ENCODE measurements at places on chromosomes 3 and 15.

DNA sequence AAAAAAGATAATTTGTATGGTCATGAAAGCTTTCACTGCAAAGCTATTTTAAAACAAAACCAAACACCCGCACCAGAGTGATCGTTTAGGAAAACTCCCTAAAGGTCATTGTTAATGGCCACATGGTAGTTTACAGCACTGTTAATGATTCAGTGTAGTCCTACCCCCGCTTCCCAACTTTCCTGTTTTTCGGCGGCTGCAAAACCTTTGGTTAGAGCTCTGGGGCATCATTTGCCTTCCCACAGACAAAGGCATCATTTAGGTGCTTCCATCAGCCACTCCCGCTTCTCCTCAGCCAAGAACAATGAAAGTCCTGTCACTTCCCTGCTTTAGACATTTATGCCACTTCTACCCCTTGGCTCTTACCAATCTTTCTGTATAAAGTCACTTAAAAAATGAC lies 10.6 kb downstream of the MELTF start:
- no peak for DNase-seq

- no peak for DNase-seq
Measured at GRCh38 chr3:81352867-81353266, 408.6 kb downstream of the GBE1 start.

- no peak for DNase-seq
Measured at GRCh38 chr3:160434071-160434470, 15.5 kb downstream of the TRIM59 start.

- no peak for DNase-seq
Measured at GRCh38 chr3:10951295-10951926, 41.1 kb upstream of the SLC6A1 start.

DNA sequence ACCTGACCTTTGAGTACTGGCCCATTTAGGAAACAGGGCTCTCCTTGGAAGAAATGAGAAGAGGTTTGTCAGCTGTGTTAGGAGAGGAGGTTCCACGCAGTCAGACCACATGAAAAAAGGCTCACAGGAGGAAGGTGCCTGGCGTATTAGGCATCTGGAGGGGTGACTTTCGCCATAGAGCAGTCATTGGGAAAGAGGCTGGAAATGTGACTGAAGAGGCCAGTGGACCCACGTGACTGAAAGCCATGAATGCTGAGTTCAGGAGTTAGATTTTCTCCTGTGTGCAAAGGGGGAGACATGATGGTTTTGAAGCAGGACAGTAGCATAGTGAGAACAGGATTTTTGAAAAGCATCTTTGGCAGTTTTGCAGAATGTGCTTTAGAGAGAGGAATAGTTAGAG lies 29.7 kb upstream of the RNF7 start:
- no peak for DNase-seq

- no peak for DNase-seq
Measured at GRCh38 chr3:158233791-158234190, 123.9 kb downstream of the RSRC1 start.

DNA sequence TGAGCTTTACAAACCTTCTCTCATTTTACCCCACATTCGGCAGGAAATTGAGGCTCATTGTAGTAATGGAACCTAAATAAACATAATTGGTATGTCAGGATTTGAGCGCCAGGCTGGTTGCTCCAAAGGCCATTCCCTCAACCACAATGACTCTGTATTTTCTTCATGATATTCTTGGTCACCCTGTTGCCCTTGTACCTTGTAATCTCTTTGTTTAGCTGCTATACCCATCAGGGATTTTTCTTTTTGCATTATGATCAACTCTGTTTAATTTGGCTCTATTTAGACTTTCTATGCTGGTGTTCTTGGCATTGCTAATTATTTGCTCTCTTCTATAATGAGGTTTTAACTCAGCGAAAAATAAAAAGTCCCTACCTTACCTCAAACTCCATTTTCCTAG lies 29.8 kb downstream of the DUOX2 start:
- DNase-seq, result no peak

GRCh38 chr3:21056293-21056692 lies 694.7 kb downstream of the ZNF385D start:
- no peak for DNase-seq

DNA sequence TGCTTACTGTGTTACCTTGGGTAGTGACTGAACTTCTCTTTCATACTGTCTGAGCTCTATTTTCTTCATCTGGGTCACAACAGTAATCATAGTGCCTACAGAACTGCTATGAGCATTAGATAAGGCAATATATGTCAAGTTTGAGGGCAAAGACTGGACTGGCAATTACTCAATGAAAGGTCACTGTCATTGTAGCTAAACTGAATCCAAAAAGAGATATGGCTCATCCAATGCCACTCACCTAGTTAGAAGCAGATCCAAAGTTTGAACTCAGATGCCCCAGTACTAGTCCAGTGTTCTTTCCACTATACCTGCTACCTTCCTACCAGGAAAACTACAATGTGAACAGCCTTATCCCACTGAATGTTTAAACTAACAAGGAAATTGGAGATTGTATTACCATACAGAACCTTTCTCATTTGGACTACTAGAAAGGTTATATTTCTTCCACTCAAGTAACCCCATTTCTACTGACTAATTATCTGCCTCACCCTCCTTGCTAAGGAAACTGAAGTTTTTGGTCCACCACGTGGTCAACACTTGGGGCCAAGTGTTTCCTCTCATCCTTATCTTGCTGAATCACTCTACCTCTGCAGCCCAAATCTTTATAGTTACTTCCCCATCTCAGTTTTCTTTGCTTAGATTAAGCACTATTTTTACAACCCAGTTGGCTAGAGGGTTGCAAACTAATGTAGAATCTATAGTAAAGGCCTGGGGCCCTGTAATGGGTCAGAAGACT lies 202.3 kb upstream of the LPP start:
- DNase-seq, result no peak

DNA sequence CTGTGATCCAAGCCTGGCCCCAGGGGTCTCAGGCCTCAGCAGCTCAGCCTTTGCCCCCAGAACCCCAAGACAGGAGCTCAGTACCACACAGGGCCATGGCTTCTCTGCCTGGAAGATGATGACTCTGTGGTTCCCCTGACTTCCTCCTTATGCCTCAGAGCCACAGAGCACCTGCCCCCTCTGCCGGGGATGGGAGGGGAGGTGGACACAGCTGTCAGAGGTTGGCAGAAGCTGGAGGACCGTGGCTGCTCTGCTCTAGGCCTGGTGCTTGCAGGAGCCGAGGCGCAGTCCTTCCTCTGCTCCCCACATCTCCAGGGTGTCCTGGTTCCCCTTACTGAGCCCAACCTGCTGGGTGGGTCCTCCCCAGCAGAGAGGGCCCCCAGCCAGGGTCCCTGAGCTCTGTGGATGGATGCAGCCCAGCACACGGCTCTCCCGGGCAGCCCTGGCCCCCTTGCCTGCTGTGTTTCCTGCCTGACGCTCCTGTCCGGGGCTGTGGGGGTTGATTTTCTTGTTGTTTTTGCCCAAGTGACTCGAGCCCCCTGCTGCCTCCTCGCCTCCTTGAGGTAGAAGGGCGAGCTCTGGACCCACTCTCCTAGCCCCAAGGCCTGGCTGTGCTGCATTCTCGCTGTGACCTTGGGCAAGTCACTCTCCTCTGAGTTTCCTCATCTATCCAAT lies 36.6 kb downstream of the PSTPIP1 start:
- DNase-seq, result peak; percentile 53

DNA sequence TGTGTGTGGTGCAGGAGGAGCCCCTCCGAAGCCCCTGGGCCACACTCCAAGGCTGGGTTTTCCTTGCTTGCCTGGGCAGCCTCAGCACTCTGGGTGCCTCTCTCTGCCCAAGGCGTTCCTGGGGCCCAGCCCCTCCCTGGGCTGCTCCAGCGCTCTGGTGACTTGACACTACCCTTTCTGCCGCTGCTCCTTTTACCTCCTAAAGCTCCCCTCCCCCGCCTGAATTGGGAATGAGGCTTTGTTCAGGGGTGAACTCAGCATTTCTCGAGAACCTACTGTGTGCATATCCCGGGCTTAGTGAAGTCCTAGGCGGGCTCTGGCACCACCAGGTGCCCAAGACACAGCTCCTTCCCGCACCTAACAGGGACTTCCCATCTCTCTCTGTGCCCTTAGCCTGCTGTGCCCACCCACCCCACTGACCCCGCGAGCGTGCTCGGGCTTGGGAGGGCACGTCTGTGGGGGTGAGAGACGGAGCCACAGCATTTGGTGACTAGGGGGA lies 1.2 kb upstream of the BAHD1 start:
- DNase-seq, result no peak

DNA sequence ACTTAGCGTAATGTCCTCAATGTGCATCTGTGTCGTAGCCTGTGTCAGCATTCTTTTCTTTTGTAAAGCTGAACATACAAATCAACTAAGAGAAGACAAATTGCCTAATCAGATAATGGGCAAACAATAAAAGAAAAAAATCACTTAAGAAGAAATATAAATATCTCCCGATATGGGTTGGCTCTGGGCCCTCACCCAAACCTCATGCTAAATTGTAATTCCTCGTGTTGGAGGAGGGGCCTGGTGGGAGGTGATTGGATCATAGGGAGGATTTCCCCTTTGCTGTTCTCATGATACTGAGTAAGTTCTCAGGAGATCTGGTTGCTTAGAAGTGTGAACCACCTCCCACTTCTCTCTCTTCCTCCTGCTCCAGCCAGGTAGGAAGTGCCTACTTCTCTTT lies 285.0 kb upstream of the LYSMD4 start:
- no peak for DNase-seq

DNA sequence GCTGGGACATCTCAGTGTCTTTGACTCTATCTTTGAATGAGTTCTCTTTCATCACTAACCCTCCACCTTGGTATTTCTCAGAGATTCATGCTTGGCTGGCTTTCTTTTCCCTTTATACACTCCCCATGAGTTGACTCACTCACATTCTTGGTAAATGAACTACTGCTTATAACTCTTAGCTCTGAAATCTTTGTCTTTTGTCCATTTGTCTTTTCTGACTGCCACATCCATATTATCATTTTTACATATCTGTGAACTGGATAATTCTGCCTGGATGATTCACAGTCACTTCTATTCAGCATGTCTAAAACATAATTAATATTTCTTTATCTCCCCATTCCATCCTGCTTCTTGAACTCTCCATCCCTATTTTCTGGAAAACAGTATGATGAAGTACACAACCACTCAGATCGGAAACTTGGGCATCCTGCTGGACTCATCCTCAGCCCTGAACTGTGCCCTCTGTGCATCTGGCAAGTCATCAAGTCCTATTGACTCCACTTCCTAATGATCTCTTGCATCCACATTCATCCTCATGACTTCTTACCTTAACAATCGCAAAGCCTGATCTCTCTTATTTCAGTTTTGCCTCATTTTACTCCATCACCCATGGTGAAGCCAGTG lies 66.9 kb downstream of the KCNAB1 start:
- DNase-seq, result no peak

DNA sequence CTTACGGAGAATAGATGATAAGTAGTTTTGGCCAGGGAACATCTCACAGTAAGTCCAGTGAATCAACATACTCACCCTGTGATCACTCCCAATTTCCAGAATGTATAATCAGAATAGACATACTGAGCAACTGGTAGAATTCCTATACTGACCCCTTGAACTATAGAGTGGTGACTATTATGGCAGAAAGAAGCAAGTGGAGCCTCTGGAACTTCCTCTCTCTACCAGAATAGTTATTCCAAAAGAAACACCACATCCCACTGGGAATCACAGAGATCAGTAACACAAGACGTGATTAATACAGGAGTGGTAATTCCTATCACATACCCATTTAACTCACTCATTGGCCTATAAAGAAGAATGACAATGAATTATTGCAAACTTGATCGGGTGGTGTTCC lies 50.1 kb upstream of the TRIM42 start:
- no peak for DNase-seq

DNA sequence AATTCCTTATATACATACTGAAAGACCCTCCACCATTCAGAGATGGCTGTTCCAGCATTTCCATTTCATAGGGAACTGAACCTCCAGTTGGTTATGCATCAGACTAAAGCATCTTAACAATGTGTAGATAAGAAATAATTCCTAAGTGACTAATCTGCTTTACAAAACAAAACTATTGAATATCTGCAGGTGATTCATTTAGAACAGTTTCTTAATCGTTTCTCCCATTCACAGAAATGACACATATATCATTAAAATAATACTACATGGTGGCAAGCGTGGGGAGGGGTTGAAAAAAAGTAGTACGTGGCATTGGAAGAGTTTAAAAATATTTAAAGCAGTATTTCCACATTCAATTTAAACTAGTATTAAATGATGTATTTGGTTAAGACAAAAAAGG lies 19.5 kb downstream of the COPS2 start:
- DNase-seq, result no peak

- DNase-seq, result no peak
Measured at GRCh38 chr15:75775296-75776064, 62.8 kb upstream of the CSPG4 start.

DNA sequence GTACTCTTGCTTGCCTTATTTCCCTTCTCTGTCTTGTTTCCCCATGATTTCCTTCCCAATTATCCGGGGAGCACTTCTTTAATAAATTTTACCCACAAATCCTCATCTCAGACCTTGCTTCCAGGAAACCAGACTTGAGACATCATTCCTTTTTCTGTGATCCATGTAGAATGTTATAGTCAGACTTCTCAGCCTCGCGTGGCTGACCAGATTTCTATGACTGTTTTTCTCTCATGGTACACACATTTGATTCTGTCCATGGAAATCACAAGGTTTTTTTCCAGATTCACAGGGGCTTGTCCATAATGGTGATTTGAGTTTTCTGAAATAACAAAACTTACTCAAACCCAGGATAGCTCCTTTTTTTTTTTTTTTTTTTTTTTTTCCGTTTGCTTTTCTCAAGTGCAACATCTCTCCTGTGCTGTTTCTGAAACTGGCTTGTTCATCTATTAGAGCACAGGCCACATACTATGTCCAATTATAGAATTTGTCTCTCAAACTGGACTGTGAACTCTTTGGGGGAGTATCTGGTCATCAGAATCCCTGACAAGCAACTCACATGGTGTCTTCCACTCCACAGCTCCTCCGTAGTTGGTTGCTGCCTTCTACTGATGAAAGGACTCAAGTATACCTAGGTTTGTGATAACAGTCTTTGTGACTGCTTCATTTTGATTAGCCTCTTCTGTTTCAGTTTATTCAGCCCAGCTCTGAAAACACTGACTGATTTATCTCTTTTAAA lies 50.8 kb downstream of the RBMS3 start:
- no peak for DNase-seq

- no peak for DNase-seq
Measured at GRCh38 chr15:71810256-71811035, at the start of gene NR2E3. Gene NR2E3, plus strand, starts transcription at chr15:71810554. Its CDS starts 190 bp downstream, at chr15:71810744.

DNA sequence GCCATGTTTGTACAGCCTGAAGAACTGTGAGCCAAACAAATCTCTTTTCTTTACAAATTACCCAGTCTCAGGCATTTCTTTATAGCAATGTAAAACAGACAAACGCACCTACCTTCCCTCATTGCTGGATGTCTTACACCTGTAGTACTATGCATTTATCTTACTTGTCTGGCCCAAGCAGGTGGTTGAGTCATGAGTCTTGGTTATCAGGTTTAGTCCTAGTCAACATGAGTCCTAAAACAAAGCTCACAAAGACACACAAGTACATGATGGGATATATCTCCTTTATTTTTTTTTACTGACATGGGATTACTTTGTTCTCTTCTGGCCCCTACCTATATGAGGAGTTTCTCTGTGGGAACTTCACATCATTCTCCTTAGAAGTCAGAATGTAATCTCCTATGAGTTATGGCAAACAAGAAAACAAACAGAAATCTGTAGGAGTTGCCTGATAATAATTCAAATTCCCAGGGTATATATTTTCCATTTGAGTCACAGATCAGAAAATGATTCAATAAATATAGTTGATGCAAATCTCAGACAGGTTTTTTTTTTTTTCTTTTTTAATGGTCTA lies 33.6 kb upstream of the PLSCR2 start:
- no peak for DNase-seq
